ENCODE measurements at places on chromosomes 16 and 17.

- no peak for DNase-seq
Measured at GRCh38 chr17:38421171-38421841, 7.0 kb upstream of the ARHGAP23 start.

DNA sequence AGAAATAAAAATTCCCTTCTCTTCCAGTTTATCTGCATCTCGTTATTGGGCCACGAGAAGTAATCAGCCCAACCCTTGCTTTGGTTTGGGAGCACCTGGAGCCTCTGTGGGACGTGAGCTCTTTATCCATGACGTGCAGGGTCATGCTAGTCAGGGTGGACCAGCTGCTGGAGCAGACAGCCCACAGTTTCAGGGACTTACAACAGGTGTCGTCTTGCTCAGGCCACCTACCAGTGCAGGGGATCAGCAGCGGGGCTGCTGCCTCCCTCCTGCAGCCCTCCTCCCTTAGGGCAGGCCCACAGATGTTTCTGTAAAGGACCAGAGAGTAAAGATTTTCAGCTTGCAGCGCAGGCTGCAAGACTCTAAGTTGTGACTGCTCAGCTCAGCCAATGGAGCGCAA is 16.9 kb downstream of the ADAD2 start:
- no peak for DNase-seq

DNA sequence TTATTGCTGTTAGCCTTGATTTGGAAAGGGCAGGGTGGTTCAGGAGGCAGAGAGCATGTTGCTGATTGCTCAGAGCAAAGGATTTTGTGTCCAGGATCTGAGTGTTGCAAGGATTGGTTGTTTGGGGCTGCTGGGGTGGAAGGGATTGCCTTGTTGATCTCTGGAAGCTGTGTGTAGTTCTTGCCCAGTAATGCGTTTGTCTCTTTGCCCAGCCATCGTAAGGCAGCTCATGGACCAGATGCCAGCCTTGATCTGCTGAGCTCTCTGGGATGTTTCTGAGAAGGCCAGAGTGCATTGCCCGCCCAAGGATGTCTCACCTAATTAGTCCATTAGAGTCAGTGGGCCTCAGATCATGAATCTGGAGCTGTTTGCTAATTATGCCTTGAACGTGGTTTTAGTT is 33.6 kb downstream of the NKD1 start:
- no peak for DNase-seq

- DNase-seq: no peak
Measured at GRCh38 chr16:68005211-68005610, 5.9 kb upstream of the DPEP2 start.

DNA sequence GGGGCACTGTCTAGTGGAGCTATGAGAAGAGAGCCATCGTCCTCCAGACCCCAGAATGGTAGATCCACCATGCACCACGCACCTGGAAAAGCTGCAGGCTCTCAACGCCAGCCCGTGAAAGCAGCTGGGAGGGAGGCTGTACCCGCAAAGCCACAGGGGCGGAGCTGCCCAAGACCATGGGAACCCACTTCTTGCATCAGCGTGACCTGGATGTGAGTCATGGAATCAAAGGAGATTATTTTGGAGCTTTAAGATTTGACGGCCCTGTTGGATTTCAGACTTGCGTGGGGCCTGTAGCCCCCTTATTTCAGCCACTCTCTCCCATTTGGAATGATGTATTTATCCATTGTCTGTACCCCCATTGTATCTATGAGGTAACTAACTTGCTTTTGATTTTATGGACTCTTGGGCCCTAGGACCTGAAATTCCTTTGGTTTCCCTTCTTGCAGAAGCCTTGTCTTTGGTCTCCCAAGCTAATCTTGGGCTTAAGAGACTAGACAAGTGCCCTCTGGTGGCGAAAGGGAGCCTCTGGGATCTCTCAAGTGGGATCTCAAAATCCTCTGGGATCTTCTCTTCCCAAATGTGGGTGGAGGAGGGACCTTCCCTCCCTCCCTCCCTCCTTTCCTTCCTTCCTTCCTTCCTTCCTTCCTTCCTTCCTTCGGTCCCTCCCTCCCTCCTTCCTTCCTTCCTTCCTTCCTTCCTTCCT is 58.2 kb upstream of the HAPSTR1 start:
- no peak for DNase-seq

GRCh38 chr16:4684058-4684715 is 9.2 kb upstream of the NUDT16L1 start:
- no peak for DNase-seq

DNA sequence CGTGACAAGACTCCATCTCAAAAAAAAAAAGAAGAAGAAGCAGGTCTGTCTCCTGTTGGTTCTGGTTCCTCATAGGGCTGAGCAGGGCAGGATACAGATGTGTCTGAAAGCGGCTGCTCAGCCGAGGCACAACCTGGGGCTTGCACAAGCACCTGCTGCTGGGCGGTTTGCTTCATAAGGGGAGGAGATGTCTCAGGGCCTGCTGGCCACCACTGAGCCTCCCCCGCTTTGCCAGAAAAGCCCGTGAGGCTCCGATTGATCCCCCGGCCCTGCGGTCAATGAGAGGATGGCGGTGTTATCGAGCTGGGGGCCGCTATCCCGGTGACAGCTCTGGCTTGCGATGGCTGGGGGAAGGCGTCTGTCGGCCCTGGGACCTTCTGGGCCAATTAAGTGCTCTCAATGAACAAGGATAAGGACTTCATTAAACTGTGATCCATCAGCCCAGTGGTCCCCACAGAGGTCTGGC is 162.0 kb downstream of the SDK2 start:
- DNase-seq: no peak

DNA sequence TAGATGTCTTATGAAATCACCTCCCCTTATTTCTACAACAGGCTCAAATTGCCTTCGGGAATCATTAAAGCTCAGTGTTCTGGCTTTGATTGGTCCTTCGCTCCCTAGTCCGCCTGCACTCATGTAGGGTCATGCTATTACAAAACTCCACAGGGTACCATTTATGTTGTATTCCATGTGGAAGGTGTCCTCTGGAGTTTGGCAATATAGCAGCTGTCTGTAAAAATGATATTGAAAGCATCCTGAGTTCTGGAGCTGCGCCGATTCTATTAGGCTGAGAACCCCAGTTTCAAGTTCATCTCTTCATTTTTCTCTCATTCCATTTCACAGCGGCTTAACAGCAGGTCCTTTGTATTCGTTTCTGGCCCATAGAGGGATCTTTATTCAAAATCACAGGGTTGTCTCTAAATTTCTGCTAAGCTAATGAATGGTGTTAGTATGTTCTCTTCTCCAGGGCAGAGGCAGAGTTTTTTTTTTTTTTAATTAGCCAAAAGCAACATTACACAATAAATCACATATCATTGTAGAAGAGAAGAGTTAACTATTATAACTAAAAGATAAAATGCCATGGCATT is 71.9 kb upstream of the TEKT1 start:
- DNase-seq: no peak

DNA sequence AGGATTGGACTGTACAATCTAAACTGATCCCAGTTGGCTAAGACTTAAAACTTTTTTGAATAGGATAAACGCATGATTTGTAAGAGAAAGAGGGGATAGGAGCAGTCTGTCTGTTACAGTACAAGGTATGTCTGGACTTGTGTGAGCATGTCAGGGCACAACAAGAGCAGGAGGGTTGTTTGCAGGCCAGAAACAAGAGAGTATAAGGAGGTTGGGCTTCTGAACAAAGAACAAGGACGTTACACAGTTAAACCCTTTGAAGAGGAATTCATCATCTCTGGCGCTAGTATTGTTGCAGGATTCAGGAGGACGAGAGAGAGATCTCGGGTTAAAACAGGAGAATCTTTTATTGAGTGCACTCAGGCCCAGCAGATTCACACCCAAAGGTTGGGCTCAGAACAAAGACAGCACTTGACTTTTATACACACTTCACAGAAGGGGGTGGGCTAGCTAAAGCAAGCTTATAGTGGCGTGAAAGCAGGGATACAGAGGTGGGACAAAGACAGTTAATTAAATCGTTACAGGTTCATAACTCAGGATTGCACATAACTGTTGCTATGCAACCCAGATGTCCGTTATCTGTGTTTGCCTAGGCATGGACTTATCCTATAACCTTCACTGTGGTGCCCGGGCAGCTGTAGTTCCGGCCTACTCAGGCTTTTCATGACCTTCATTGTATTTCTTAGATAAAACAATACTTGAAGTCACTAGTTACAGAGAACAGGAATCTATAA is 34.3 kb downstream of the SEC14L1 start:
- no peak for DNase-seq

DNA sequence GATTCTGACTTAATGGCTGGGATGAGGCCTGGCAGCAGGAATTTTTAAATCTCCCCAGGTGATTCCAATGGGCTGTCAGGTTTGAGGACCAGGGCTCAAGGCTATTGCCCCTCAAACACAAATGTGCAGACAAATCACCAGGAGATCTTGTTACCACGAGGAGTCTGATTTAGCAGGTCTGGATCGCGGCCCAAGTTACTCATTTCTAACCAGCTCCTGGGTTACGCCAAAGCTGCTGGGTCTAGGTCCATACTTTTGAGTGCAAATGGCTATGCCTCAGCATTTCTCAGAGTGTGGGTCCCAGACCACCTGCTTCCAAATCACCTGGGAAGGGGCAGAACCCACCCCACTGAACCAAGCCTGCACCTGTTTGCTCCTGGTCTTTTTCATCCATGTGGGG is 33.1 kb downstream of the CNGB1 start:
- no peak for DNase-seq

GRCh38 chr16:67509016-67509415 is 19.6 kb upstream of the RIPOR1 start:
- DNase-seq: no peak

DNA sequence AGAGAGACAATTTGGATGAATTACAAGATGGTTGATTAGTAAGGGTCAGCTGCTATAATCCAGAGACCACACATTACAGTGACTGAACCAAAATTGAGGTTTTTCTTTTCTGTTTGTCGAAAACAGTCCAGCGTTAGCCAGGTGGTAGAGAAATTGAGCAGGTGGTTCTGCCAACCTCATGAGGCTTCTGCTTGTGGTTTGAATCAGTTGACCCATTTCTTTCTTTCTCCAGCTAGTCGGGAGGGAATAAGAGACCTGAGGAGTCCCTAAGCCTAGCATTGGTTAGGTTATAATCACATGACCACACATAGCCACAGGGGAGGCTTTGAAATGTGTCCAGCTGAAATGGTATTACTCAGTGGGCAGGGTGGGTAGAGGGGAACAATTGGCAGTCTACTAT is 504.6 kb downstream of the HS3ST4 start:
- no peak for DNase-seq

DNA sequence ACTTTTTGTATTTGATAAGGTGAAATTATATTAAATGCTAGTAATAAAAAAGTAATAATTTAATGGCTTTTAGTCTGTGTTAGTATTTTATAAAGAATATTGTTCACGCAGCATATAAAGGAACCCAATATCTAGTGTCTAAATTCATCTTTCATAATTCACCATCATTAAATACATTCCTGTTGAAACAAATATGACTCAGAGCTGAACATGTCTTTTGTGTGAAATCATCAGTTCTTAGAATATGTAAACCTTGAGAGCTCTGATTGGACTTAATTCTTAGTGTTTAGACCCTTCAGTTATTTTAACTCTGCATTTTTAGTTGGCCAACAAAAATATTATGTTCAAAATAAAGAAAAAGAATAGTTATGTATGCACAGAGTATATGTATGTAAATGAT is 71.8 kb downstream of the ABHD15 start:
- no peak for DNase-seq

DNA sequence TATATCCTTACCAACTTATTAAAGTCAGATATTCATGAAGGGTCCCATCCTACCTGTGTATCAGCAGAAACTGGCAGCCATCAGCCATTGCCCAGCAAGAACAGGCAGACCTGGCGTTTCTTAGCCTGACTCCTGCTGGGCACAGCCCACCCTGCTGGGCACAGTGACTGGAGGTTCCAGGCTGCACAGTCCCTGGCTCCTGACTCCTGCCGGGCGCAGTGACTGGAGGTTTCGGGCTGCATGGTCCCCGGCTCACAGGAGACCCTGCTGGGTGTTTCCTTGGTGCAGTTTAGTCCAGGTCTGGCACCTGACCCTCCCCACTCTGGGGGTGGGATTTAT is 6.7 kb downstream of the TIMM22 start:
- DNase-seq: no peak

DNA sequence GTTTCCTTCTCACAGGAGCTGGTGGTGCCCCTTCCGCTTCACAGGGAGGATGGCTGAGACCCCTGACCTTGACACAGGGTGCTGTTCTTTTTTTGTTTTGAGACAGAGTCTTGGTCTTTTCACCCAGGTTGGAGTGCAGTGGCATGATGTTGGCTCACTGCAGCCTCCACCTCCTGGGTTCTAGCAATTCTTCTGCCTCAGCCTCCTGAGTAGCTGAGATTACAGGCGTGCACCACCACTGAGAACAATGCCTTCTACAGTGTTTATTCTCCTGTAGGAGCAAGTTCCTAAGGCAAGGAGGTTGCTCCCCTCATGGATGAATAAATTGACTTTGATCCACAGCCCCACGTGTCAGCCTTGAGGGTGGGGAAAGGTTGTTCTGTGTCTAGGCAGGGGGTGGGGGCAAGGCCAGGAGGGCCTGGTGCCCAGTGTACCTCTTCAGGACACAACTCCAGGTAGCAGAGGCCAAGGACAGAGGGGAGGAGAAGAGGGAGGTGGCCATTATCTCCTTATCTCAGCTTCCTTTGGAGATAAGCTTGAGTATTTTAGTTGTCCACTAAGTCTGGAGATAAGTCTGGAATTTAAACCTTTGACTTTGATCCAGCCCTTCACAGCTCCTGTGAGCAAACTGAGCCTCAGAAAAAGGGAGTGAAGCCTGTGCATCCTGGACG is 159.4 kb downstream of the SEC14L1 start:
- no peak for DNase-seq

DNA sequence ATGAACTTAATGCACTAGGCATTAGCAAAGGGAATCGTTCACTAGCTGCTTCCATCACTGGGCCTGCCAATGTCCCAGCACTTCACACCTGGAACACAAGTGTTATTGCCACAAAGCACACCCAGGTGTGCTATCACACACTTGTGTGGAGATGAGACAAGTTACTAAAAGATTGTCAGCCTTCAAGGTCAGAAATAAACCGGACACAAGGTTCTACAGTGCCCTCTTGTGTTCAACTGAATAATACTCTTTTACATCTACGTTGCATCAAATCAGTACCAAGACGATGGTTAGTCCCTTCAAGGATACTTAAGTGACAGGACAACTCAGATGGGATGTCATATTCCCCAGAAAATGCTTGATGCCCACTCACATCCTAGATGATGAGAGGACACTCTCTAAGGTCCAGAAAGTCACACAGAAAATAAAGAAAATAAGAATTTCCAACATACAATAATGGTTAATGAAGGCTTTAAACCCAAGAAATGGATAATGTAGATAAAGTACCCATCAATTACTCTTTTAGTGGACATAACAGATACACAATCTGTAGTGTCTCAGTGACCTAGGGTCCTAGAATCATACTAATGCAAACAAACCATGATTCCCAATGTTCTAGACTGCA is 16.4 kb upstream of the GLG1 start:
- no peak for DNase-seq

DNA sequence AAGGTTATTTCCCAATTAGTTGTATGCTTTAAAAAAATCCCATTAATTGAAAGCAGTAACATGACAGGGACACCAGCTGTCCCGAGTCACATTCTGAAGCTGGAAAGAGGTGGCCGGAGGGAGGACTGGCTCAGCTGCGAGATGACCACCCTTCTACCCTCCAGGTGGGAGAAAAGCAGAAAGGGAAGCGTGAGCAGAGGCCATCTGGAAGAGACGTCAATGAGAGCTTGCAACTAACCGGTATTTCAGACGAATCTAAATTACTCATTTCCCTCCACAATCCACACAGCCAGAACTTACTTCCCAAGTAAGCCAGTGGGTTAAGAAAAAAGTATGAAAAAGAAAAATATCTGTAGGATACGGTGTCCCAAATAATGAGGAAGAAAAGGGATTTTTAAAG is 28.5 kb upstream of the SLC38A8 start:
- DNase-seq: no peak

- DNase-seq: peak; percentile 79
Measured at GRCh38 chr16:48611329-48612137, 1.6 kb upstream of the N4BP1 start.
